ENCODE measurements at places on chromosomes 12 and 14. TPM values are rescaled to one million over a fixed set of nuclear protein-coding genes. Genes with fewer than 3 reads are reported as not detected.

- H3K27me3 ChIP-seq, result no peaks in the 10 kb centered on the region
- DNase-seq, result no peak
- no peak overlapping the region for H3K27ac ChIP-seq
- H3K4me1 ChIP-seq, result peaks cover 11% of the 10 kb centered on the region
- no peak overlapping the region for H3K4me3 ChIP-seq
Measured at GRCh38 chr12:53113951-53114350, 10.7 kb downstream of the SOAT2 start.

GRCh38 chr14:77086017-77086727 is 11.9 kb upstream of the CIPC start:
- no peaks in the 10 kb centered on the region for H3K36me3 ChIP-seq
- H3K4me3 ChIP-seq, result no peak overlapping the region
- peak; percentile 62 for DNase-seq
- H3K27ac ChIP-seq, result peak overlapping the region; percentile 89
- H3K4me1 ChIP-seq, result peaks cover 49% of the 10 kb centered on the region

DNA sequence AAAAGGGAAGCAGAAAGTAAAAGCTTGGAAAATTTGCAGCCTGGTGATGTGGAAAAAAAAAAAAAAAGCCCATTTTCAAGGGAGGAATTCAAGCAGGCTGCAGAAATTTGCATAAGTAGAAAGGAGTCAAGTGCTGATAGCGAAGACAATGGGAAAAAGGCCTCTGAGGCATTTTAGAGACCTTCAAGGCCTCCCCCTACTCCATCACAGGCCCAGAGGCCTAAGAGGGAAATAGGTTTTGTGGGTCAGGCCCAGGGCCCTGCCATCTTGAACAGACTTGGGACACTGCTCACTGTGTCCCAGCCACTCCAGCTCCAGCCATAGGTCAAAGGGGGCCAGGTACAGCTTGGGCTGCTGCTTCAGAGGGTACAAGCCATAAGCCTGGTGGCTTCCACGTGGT is 13.8 kb upstream of the PRKD1 start:
- no peak overlapping the region for H3K4me3 ChIP-seq
- H3K27ac ChIP-seq, result no peak overlapping the region
- H3K4me1 ChIP-seq, result no peaks in the 10 kb centered on the region
- H3K27me3 ChIP-seq, result no peaks in the 10 kb centered on the region
- no peak for DNase-seq

DNA sequence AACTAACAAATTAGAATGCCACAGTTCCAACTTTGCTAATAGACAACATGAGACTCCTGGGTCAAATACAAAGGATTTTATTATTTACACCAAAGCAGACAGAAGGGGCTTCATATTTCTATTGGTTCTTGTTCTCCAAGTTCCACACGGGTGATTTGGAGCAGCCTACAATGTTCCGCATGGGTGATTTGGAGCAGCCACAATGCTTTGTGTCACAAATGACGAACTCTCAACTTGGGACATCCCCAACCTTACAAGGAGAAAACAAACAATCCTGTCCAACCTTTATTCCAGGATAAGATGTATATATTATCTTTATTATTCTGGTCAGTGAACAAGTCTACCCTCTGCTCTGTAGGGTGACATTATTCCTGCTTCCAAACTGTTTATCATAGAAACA is 694.3 kb upstream of the MGAT4C start:
- peak; percentile 7 for DNase-seq
- H3K27me3 ChIP-seq, result no peaks in the 10 kb centered on the region
- H3K36me3 ChIP-seq, result no peaks in the 10 kb centered on the region
- H3K4me3 ChIP-seq, result no peak overlapping the region
- H3K27ac ChIP-seq, result no peak overlapping the region

GRCh38 chr14:20970983-20971704 is 15.9 kb downstream of the RNASE2 start:
- peak overlapping the region; percentile 67 for H3K4me3 ChIP-seq
- no peak overlapping the region for H3K27ac ChIP-seq
- peak; percentile 93 for DNase-seq

DNA sequence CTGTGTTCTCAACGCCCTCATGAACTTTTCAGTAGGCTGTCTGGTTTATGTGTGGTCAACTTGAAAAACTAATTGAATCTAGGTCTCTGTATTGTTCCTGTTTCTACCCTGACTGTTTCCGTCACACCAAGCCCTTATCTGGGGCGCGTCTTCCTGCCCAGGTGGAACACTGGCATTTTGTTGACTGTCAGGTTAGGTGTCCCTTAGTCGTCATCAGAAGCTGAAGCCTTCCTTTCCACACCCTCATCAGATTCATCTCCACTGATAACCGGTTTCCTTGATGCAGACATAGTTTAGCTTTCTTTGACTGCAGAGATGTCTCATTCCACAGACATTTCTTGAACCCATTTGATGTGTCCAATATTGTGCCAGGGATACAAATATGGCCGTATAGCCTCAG is 96.5 kb downstream of the DUSP16 start:
- H3K4me3 ChIP-seq, result no peak overlapping the region
- no peaks in the 10 kb centered on the region for H3K27me3 ChIP-seq
- H3K4me1 ChIP-seq, result no peaks in the 10 kb centered on the region
- DNase-seq, result no peak

GRCh38 chr14:35353409-35354172 is 51.0 kb downstream of the NFKBIA start:
- H3K4me3 ChIP-seq, result no peak overlapping the region
- no peaks in the 10 kb centered on the region for H3K36me3 ChIP-seq
- no peaks in the 10 kb centered on the region for H3K27me3 ChIP-seq
- peaks cover 10% of the 10 kb centered on the region for H3K4me1 ChIP-seq

DNA sequence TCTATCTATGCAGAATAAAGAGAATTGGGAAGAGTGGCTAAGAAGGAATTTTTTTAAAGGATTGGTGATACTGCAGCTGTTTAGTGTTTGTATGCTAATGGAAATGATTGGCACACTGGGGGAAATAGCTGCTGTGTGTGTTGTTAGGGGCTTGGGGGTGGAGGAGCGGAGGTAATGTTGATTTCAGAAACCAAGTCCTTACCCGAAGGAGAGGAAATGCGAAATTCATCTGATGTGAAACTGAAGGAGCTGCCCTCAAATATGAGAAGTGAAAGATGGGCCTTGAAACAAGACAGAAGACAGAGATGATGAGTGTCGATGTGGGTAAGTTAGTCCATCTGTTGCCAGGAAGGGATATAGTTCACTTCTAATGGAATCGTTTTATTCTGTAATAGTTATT is 21.2 kb upstream of the RNASE12 start:
- peaks cover 27% of the 10 kb centered on the region for H3K27me3 ChIP-seq
- no peak overlapping the region for H3K4me3 ChIP-seq
- H3K36me3 ChIP-seq, result no peaks in the 10 kb centered on the region
- H3K27ac ChIP-seq, result no peak overlapping the region

GRCh38 chr14:105313381-105314286 is 914 bp upstream of the PACS2 start:
- H3K36me3 ChIP-seq, result no peaks in the 10 kb centered on the region
- H3K4me1 ChIP-seq, result no peaks in the 10 kb centered on the region
- peak; percentile 74 for DNase-seq
- H3K27ac ChIP-seq, result no peak overlapping the region
- H3K4me3 ChIP-seq, result peak overlapping the region; percentile 74
- H3K27me3 ChIP-seq, result peaks cover 31% of the 10 kb centered on the region

DNA sequence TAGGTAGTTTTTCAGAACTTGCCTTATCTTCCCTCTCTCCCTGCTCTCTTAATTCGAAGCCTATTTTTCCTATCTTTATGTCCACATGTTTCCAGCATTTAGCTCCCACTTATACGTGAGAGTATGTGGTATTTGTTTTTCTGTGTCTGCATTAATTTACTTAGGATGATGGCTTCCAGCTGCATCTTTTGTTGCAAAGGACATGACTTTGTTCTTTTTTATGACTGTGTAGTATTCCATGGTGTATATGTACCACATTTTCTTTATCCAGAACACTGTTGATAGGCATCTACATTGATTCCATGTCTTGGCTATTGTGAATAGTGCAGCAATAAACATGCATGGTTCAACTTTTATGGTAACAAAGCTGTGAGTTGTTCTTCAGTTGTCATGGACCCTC is 7.8 kb upstream of the CLEC2D start:
- H3K36me3 ChIP-seq, result peaks cover 9% of the 10 kb centered on the region
- no peak overlapping the region for H3K4me3 ChIP-seq
- DNase-seq, result no peak
- no peaks in the 10 kb centered on the region for H3K4me1 ChIP-seq
- no peaks in the 10 kb centered on the region for H3K27me3 ChIP-seq

- H3K4me1 ChIP-seq, result peaks cover 18% of the 10 kb centered on the region
- peaks cover 22% of the 10 kb centered on the region for H3K27me3 ChIP-seq
- peak; percentile 88 for DNase-seq
- H3K4me3 ChIP-seq, result peak overlapping the region; percentile 58
Measured at GRCh38 chr14:102314242-102315011, 5.1 kb upstream of the ZNF839 start.

DNA sequence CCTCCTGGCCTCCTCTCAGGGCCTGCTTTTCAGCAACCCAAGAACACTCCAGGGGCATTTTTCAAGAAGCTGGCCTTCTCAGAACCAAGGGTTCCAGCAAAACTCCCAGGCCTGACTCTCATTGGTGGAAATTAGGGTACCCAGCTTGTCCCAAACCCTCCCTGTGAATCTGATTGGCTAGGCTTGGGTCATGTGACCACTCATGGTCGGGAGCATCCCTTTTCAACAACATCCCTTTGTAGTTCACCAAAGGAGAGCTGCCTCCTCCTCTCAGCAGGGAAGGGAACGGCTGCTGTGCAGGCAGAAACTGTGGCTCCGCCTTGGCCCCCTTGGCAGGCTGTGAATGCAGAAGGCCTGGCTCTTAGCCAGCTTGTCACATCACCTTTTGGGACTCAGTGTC is 94.5 kb downstream of the AACS start:
- no peak overlapping the region for H3K4me3 ChIP-seq
- H3K36me3 ChIP-seq, result no peaks in the 10 kb centered on the region
- peak; percentile 12 for DNase-seq
- H3K27me3 ChIP-seq, result no peaks in the 10 kb centered on the region
- H3K27ac ChIP-seq, result no peak overlapping the region
- H3K4me1 ChIP-seq, result no peaks in the 10 kb centered on the region

- no peak overlapping the region for H3K27ac ChIP-seq
- no peaks in the 10 kb centered on the region for H3K27me3 ChIP-seq
- no peak overlapping the region for H3K4me3 ChIP-seq
- DNase-seq, result no peak
- H3K36me3 ChIP-seq, result no peaks in the 10 kb centered on the region
Measured at GRCh38 chr12:115710104-115710564, 567.4 kb downstream of the MED13L start.

GRCh38 chr14:78683206-78683605 is 513.0 kb downstream of the NRXN3 start:
- DNase-seq, result no peak
- no peak overlapping the region for H3K27ac ChIP-seq
- no peaks in the 10 kb centered on the region for H3K27me3 ChIP-seq
- H3K4me1 ChIP-seq, result no peaks in the 10 kb centered on the region
- no peaks in the 10 kb centered on the region for H3K36me3 ChIP-seq
- H3K4me3 ChIP-seq, result no peak overlapping the region

GRCh38 chr12:125406131-125406530 is 340.9 kb downstream of the AACS start:
- H3K4me3 ChIP-seq, result no peak overlapping the region
- no peaks in the 10 kb centered on the region for H3K27me3 ChIP-seq
- no peaks in the 10 kb centered on the region for H3K4me1 ChIP-seq

DNA sequence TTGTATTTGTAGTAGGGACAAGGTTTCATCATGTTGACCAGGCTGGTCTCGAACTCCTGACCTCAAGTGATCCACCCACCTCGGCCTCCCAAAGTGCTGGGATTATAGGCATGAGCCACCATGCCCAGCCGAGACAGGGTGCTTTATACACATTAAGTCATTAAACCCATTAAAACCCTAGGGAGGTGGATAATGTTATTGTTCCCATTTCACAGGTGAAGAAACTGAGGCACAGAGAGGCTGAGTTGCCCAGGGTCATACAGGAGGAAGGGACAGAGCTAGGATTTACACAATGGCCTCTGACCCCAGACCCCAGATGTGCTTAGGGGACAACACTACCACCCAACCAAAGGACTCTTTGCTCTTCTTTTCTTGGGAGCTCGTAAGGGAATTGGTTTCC is 51.0 kb upstream of the RIN3 start:
- H3K4me3 ChIP-seq, result no peak overlapping the region
- no peak overlapping the region for H3K27ac ChIP-seq
- DNase-seq, result no peak

The POTEG gene
- not detected for total RNA-seq

The CLEC2B gene
- 1.0 TPM for total RNA-seq

The TAS2R42 gene
- not detected for total RNA-seq

The PTGER2 gene
- total RNA-seq, result not detected

The ADAMTS20 gene
- 10.9 TPM for total RNA-seq

The PPP2R5E gene
- total RNA-seq, result 42.6 TPM

Data from neural progenitor cell (in vitro differentiated cells).